ENCODE measurements at places on chromosomes 11 and 22.

GRCh38 chr22:40687706-40688105 is 8.4 kb downstream of the MCHR1 start:
- DNase-seq: no peak

GRCh38 chr11:105004021-105004420 is 18.9 kb downstream of the CASP5 start:
- DNase-seq: no peak

GRCh38 chr11:73671701-73672100 is 25.3 kb downstream of the PLEKHB1 start:
- no peak for DNase-seq

DNA sequence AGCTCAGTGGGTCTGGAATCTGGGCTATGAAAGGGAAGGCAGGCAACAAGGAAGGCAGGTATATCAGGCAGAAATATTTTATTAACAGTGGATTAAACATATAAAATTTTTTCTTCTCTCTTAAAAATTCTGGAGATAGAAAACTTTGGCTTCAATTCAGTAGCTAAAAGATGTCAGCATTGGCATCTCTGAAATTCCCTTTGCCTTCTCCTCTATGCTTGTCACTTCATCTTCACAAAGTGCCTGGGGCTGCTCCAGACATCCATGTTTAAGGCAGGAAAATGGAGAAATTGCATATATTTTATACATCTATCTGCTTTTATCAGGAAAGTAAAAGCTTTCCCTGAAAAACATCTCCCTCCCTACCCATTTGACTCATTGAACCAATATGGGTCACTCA is 894.1 kb upstream of the API5 start:
- DNase-seq: no peak

DNA sequence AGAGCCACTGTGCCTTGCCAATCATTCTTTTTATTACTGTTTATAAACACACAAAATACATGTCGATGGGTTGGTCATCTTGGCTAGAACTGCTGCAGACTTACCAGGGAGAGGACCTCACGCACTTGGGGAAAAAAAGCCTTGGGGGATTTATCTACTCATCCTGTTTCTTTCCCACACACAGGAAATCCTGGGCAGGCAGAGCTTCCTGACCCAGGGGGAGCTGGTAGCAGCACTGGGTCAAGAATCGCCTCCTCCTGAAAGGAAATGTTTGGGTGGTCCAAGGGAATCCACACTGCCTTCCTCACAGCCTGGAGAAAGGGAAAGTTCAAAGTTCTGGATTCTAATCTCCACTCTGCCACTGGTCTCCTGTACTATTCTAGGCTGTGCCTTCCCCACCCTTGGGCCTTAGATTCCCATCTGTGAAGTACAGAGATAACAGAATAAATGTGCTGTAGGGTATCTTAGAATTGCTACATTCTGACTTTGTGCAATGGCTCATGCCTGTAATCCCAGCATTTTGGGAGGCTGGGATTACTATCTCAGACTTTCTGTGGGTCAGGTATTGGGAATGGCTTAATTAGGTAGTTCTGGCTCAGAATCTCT is 31.2 kb upstream of the SMTN start:
- no peak for DNase-seq

GRCh38 chr11:69376155-69377028 is 82.4 kb downstream of the MYEOV start:
- DNase-seq: no peak

- no peak for DNase-seq
These were observed 17.7 kb downstream of the CBL start for GRCh38 chr11:119223856-119224255.

DNA sequence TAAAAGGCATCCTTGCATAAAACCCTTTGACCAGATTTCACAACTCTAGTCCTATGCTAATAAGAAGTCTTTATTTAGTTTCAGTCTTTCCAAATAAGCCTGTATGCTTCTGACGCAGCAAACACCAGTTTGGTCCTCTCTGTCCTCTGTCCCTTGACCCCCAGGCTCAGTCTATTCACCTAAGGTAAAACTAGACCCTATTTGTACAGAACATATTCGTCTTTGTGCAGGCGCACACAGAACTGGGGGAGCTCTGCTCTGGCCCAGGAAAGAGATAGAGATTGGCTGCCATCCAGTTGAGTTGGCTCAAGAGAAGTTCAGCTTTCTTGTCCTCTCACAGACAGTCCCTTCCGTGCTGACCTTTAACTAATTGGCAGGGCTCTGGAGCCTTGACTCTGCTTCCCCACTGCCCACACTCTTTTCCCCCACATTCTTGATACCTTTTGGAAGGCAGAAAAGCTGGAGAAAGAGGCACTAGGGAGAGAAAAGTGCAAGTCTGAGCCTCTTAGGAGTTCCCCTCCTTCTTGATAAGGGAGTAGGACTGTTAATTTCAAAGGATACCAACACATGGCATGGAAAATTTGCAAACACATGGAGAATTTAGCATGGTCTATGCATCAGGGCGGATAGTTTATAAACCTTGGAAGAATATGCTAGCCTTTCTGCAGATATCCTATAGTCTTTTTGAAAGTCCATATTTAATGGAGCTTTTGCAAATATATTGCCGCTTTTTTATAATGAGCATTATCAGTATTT is 21.2 kb upstream of the PSMA1 start:
- DNase-seq: no peak

GRCh38 chr22:26330971-26331625 is 98.0 kb upstream of the ASPHD2 start:
- DNase-seq: peak; percentile 36

GRCh38 chr11:70473186-70473872 is 75.0 kb downstream of the CTTN start:
- DNase-seq: no peak
